Right atrium auricular region (tissue), 2 donors: ENCODE measurements at places on chromosomes 5 and 9.

- H3K4me1 ChIP-seq: no peaks in the 10 kb centered on the region
- DNase-seq: no peak
- H3K36me3 ChIP-seq: no peaks in the 10 kb centered on the region
- peaks cover 31% of the 10 kb centered on the region for H3K27me3 ChIP-seq
- no peak overlapping the region for H3K27ac ChIP-seq
Measured at GRCh38 chr5:51391175-51391574, 7.9 kb downstream of the ISL1 start.

DNA sequence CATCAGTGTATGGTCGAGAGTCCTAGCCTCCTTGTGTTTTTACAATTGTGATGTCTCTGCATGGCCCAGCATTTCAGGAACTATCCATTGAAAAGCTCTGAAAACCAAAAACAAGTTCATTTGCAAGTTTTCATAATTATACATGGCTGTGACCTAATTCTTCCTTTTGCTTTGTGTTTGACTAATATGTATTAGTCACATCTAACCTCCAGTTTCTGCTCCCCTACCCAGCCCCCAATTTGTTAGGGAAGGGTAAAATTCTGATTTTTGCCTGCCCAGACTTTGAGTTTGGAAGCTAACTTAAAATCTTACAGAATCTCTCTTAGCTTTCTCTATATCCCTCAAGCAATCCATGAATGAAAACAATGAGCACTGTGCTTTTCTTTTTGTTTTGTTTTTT lies 128.2 kb upstream of the SEMA6A start:
- H3K27ac ChIP-seq: no peak overlapping the region
- DNase-seq: no peak
- no peaks in the 10 kb centered on the region for H3K4me1 ChIP-seq
- H3K36me3 ChIP-seq: no peaks in the 10 kb centered on the region
- no peak overlapping the region for H3K4me3 ChIP-seq
- no peaks in the 10 kb centered on the region for H3K27me3 ChIP-seq

DNA sequence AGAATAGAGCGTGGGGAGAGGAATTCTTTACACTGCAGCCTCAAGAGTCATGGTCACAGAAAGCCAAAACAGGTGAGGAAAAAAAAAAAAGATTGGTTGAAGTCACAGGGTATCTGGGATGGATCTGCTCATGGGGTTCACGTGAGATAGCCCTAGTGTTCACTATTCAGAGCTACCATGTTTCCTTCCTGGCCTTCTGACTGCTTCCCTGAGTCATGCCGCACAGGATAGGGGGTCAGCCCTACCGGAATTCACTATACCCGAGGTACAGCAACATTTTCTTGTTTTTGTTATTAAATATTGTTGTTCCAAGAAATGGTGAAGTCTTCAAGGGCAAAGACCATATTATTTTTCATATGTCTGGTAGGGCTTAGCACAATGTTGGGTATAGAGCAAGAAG lies 21.5 kb upstream of the MAN2A1 start:
- no peaks in the 10 kb centered on the region for H3K4me1 ChIP-seq
- DNase-seq: no peak
- no peaks in the 10 kb centered on the region for H3K36me3 ChIP-seq
- H3K4me3 ChIP-seq: no peak overlapping the region
- no peaks in the 10 kb centered on the region for H3K27me3 ChIP-seq

- peak overlapping the region; percentile 96 for H3K4me3 ChIP-seq
- no peak for DNase-seq
- H3K27me3 ChIP-seq: no peaks in the 10 kb centered on the region
- H3K36me3 ChIP-seq: no peaks in the 10 kb centered on the region
- peaks cover 24% of the 10 kb centered on the region for H3K4me1 ChIP-seq
- H3K27ac ChIP-seq: peak overlapping the region; percentile 98
Measured at GRCh38 chr5:38557308-38557710, 863 bp upstream of the LIFR start.

- H3K27ac ChIP-seq: no peak overlapping the region
- no peaks in the 10 kb centered on the region for H3K27me3 ChIP-seq
- no peaks in the 10 kb centered on the region for H3K36me3 ChIP-seq
Measured at GRCh38 chr9:114607671-114608524, 3.2 kb upstream of the TMEM268 start.

GRCh38 chr9:94864862-94865509 lies 138.5 kb downstream of the AOPEP start:
- no peaks in the 10 kb centered on the region for H3K36me3 ChIP-seq
- no peaks in the 10 kb centered on the region for H3K4me1 ChIP-seq
- DNase-seq: no peak
- H3K27me3 ChIP-seq: no peaks in the 10 kb centered on the region
